ENCODE measurements at places on chromosomes 3 and 15. TPM values are rescaled to one million over a fixed set of nuclear protein-coding genes. Genes with fewer than 3 reads are reported as not detected.

DNA sequence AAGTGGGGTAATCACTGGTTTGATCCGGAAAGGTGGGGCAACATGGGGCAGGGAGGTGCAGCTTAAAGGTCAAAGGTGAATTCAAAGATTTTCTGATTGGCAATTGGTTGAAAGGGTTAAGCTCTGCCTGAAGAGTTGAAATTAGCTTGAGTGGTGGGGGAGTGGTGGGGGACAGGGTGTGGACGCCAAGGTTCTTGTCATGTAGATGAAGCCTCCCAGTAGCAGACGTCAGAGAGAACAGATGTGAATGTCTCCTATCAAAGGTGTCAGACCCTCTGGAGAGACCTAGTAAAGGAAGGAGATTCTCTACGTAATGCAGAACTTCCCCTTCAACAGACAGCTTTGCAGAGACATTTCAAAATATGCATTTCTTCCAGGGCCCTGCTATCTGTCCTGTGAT is 62.8 kb downstream of the ABCC5 start:
- H3K27ac ChIP-seq: no peak overlapping the region
- no peaks in the 10 kb centered on the region for H3K4me1 ChIP-seq
- no peak for DNase-seq
- no peaks in the 10 kb centered on the region for H3K27me3 ChIP-seq
- no peak overlapping the region for H3K4me3 ChIP-seq

- no peak for DNase-seq
- no peaks in the 10 kb centered on the region for H3K4me1 ChIP-seq
- H3K36me3 ChIP-seq: no peaks in the 10 kb centered on the region
Observed at GRCh38 chr3:178036451-178037144, 499.6 kb upstream of the KCNMB2 start.

GRCh38 chr15:51310064-51310463 is 28.3 kb downstream of the CYP19A1 start:
- H3K27ac ChIP-seq: no peak overlapping the region
- H3K4me1 ChIP-seq: no peaks in the 10 kb centered on the region
- H3K4me3 ChIP-seq: no peak overlapping the region
- no peak for DNase-seq
- peaks cover 2% of the 10 kb centered on the region for H3K27me3 ChIP-seq
- H3K36me3 ChIP-seq: no peaks in the 10 kb centered on the region

The PCYT1A gene
- total RNA-seq: 105 TPM

DNA sequence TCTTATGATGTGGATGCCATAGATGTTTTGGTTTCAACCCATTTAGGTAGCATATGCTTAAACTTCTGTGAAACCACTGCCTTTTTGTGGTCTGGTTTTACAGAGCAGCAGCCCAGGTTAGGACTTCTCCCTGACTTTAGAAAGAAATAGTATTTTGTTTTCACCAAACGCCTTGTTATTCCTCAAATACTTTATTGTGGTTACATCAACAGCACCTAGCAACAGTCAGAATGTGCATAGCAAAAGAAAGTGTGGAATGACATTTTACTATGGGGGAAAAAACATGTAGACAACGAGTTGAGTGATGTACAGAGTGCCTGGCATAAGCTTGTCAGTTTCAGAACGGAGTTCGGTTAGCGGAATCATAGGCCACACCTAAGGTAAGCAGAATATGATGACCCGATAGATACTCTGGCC is 159.2 kb downstream of the TPRG1 start:
- DNase-seq: no peak
- H3K36me3 ChIP-seq: no peaks in the 10 kb centered on the region
- H3K4me1 ChIP-seq: no peaks in the 10 kb centered on the region
- no peak overlapping the region for H3K4me3 ChIP-seq
- no peaks in the 10 kb centered on the region for H3K27me3 ChIP-seq

- no peak overlapping the region for H3K4me3 ChIP-seq
- H3K4me1 ChIP-seq: peaks cover 3% of the 10 kb centered on the region
- H3K36me3 ChIP-seq: no peaks in the 10 kb centered on the region
- no peak for DNase-seq
- no peak overlapping the region for H3K27ac ChIP-seq
- peaks cover 4% of the 10 kb centered on the region for H3K27me3 ChIP-seq
Observed at GRCh38 chr3:122918576-122919290, 108.8 kb downstream of the SEMA5B start.

DNA sequence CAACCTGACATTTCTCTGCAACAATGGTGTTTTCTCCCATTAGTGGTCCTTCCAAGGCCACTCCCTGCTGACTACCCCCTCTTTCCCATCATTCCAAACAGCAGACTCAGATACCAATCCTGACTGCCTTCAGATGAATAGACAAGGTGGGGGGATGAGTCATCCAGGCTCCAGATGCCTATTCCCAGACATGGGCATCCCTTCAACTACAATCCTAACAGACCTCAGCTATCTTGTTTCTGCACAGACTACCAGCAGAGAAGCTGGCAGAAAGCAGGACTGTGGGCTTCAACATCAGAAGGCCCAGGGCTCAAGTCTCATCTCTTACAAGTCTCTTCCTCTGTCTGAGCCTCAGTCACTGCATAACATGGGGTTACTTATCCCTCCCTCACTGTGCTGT is 2.2 kb downstream of the RBP1 start:
- DNase-seq: no peak
- H3K4me1 ChIP-seq: no peaks in the 10 kb centered on the region
- no peaks in the 10 kb centered on the region for H3K36me3 ChIP-seq
- no peak overlapping the region for H3K27ac ChIP-seq

DNA sequence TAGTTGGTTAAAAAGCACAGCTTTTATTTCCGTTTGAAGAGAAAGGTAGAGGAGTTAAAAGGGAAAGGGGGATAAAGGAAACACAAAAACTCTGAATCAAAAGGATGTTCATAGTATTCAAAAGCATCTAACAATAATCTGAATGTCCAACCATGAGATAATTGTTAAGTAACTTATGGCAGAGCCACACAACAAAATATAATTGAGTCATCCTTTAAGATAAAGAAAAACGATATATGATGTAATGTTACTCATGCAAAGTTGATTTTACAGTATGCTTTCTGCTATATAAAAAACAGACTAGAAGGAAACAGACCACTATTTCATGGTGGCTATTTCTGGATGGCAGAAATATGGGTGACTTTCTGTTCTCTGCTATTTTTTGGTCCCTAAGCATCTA is 3.9 kb downstream of the XPC start:
- no peak overlapping the region for H3K4me3 ChIP-seq
- no peak overlapping the region for H3K27ac ChIP-seq
- H3K27me3 ChIP-seq: no peaks in the 10 kb centered on the region
- peaks cover 36% of the 10 kb centered on the region for H3K36me3 ChIP-seq
- DNase-seq: no peak

The CCDC54 gene
- total RNA-seq: not detected

DNA sequence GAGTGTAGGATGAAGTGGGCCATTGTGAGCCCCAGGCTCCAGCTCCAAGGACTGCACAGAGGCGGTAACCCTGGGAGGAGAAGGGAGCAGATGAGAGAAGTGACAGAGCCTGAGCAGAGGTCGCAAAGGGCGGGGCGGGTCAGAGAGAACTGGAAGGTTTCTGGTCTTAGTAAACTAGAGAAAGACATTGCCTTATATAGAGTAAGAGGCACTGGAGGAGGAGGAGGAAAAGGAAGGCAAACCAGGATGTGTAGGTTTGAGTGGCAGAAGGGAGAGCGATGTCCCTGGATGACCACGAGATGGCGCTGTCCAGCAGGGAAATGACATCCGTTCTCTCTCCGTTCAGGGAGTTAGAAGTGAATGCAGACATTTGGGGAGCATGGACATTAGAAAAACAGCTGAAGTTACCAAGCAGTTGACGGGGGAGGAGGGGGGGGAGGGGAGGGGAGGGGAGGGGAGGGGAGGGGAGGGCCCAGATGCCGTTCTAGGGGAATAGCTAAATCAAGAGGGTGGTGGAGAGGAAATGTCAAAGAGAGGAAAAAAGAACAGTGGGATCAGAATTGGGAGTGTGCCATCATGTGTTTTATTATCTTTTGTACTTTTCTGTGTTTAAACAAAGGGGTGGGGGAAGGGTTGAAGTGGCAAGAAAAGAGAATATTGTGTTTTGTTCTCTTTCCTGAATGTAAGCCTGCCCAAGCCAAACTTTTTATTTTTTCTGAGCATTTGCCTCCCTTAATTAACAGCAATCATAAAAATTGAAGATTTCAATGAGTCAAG is 48.8 kb downstream of the STARD5 start:
- H3K27me3 ChIP-seq: no peaks in the 10 kb centered on the region
- H3K36me3 ChIP-seq: no peaks in the 10 kb centered on the region
- no peaks in the 10 kb centered on the region for H3K4me1 ChIP-seq
- no peak overlapping the region for H3K27ac ChIP-seq

GRCh38 chr3:140251678-140252077 is 316.7 kb downstream of the CLSTN2 start:
- H3K27ac ChIP-seq: no peak overlapping the region
- no peak for DNase-seq

- no peak overlapping the region for H3K27ac ChIP-seq
- H3K27me3 ChIP-seq: no peaks in the 10 kb centered on the region
- DNase-seq: no peak
Observed at GRCh38 chr15:93825682-93826081, 405.7 kb upstream of the MCTP2 start.
